ENCODE measurements at places on chromosomes 3 and 15. TPM values are rescaled to one million over a fixed set of nuclear protein-coding genes. Genes with fewer than 3 reads are reported as not detected.

DNA sequence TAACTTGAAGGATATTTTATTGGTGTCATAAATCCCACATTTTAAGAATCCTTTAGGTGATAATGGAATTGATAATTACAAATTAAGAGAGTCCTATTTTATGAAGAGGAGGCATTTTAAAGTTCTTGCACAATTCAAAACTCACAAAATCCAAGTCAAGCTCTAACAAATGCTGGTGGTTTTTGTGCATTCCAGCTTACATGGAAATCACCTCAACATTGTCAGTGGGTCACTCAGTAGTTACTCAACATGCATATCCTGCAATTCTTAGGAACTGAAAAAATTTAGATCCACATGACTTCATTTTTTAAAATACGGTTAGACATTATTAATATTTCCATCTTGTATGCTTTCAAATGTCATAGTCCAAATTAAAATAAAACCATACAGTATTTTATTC lies 487.2 kb downstream of the CNTN3 start:
- no peaks in the 10 kb centered on the region for H3K27me3 ChIP-seq
- H3K36me3 ChIP-seq: no peaks in the 10 kb centered on the region
- H3K4me1 ChIP-seq: no peaks in the 10 kb centered on the region
- no peak overlapping the region for H3K4me3 ChIP-seq
- H3K27ac ChIP-seq: no peak overlapping the region
- no peak for DNase-seq

DNA sequence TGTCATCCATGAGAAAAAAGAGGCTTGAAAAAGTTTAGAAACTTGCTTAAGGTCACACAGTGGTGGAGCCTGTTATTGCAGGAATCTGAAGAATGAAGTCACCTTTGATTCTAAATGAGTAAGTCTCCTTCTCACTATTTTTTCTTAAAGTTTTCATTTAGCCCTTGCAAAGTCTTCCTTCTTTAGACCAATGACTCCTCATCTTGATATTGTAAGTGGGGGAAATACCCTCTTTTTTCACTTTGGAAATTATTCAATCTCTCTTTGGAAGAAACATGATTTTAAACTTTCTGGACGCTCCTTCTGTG lies 787 bp upstream of the SLMAP start:
- peaks cover 33% of the 10 kb centered on the region for H3K36me3 ChIP-seq
- H3K4me1 ChIP-seq: peaks cover 38% of the 10 kb centered on the region
- peaks cover 5% of the 10 kb centered on the region for H3K27me3 ChIP-seq
- peak overlapping the region; percentile 82 for H3K27ac ChIP-seq
- H3K4me3 ChIP-seq: peak overlapping the region; percentile 97

Gene IL5RA
- not detected for total RNA-seq

DNA sequence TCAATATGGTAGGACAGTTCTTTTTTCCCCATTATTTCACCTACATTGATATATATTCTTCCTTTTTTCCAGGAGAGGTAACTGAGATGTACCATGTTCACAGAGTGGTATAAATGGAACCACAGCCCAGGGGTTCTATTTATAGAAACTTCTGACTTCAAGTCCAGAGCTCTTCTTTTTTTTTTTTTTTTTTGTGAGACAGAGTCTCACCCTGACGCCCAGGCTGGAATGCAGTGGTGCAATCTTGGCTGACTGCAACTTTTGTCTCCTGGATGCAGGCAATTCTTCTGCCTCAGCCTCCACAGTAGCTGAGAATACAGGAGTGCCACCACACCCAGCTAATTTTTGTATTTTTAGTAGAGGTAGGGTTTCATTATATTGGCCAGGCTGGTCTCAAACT lies 267.1 kb upstream of the TPRG1 start:
- no peaks in the 10 kb centered on the region for H3K36me3 ChIP-seq
- peaks cover 2% of the 10 kb centered on the region for H3K4me1 ChIP-seq
- no peak for DNase-seq
- no peak overlapping the region for H3K4me3 ChIP-seq

- H3K27ac ChIP-seq: no peak overlapping the region
- no peaks in the 10 kb centered on the region for H3K4me1 ChIP-seq
- DNase-seq: no peak
- peaks cover 21% of the 10 kb centered on the region for H3K27me3 ChIP-seq
Measured at GRCh38 chr15:55574096-55574495, 14.0 kb downstream of the PYGO1 start.

- H3K27me3 ChIP-seq: peaks cover 19% of the 10 kb centered on the region
- peak; percentile 12 for DNase-seq
- H3K4me1 ChIP-seq: peaks cover 27% of the 10 kb centered on the region
- no peaks in the 10 kb centered on the region for H3K36me3 ChIP-seq
Measured at GRCh38 chr3:127485396-127486170, 105.0 kb downstream of the TPRA1 start.

Gene FOXB1
- 3.7 TPM for total RNA-seq

All from activated CD4-positive, alpha-beta memory T cell treated with anti-CD3 and anti-CD28 coated beads, Interleukin-2, amount 10 ng/mL, durations not matched to agents 7 days and 5 days (primary cell).